Cardiac fibroblast (primary cell): ENCODE measurements at places on chromosomes 5 and 9.

- peak; percentile 50 for DNase-seq
Measured at GRCh38 chr9:16105168-16106020, 552.6 kb downstream of the CCDC171 start.

- peak; percentile 21 for DNase-seq
Measured at GRCh38 chr5:173689171-173689736, 72.8 kb upstream of the BOD1 start.

DNA sequence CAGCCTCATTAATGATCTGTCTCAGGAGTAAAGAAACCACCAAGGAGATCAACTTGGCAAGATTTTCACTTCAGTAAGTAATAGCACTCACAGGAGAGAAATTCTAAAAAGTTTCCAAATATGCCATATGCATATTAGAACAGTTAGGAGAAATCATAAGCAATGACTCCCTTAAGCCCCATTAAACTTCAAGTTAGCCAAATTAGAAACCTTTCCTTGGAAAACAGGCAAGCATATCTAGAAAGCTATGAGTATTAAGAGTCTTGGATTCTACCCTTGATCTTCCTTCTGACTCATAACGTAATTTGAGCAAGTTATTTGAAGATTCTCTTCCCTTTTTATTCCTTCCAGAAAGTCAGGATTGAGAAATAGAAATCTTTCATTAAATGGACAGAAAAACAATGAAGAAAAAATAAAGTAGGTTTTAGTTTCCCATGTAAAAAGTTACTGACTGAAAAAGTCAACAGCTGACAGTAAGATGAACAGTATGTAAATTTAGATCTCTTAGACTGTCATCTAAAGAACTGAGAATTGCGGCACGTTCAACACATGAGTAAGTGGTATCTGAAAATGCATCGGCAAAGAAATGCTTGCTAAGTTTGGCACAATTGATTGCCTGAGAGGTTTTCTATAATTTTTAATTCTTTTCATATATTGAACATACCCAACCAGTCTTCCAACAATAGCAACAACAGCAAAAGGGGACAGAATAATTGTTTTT lies 565.7 kb upstream of the FTMT start:
- DNase-seq = no peak

DNA sequence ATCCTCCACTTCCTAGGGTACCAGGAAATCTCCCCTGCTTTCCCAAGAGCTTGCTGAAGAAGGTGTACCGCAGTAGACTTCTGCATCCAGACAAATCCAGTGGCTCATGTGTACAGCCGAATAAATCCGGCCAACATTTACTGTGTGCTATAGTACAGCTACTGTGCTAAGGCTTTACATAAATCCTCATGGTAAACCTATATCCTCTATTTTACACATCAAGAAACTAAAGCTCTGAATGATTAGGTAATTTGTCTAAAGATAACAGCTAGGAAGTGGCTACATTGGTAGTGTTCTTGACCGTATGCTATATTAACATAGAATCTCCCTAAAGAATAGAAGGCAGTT lies 511 bp upstream of the WDR41 start:
- DNase-seq = no peak

DNA sequence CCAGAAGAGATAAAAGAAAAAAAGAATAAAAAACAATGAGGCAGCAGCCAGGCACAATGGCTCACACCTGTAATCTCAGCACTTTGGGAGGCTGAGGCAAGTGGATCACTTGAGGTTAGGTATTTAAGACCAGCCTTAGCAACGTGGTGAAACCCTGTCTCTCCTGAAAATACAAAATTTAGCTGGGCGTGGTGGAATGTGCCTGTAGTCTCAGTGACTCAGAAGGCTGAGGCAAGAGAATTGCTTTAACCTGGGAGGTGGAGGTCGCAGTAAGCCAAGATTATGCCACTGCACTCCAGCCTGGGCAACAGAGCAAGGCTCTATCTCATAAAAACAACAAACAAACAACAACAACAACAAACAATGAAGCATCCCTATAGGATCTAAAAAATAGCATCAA lies 121.5 kb downstream of the HMHB1 start:
- DNase-seq = peak; percentile 63

- no peak for DNase-seq
Measured at GRCh38 chr9:93181672-93182435, 2.1 kb upstream of the WNK2 start.
